Activated naive CD4-positive, alpha-beta T cell (primary cell): ENCODE measurements at places on chromosomes 5 and 9.

DNA sequence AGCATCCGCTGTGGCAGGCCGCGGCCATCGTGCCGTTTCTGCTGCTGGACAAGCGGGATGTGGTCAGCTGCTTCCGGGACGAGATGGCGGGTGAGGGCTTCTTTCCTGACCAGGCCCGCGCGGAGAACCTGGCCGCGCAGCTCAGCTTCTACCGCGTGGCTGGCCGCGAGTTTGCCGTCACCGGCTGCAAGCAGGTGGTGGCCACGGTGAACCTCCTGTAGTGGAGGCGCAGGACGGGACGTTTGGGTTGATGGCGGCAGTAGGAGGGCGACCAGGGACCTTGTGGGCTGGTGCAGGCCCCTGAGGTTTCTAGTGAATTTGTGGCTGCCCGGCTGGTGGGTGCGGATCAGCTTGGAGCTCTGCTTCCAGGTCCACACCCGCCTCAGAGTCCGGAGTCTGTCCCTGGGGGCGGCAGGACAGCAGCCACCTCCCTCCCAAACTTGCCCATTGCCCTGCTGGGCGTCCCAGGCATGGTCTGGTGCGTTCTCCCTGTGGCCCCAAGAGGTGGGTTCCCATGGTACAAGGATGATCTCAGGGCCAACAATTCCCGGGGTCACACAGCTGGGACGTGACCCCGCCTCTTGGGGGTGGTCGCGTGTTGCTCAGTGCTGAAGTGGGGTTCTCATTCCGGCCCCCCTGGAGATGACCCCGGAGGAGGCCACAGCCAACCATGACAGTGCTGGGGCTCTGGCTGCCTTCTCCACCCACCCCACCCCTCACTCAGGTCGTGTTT, 2.4 kb downstream of the TOR4A start:
- DNase-seq = no peak

GRCh38 chr5:5306696-5307095, 115.8 kb upstream of the ICE1 start:
- DNase-seq = no peak

GRCh38 chr9:99966716-99967115, 60.3 kb downstream of the STX17 start:
- DNase-seq = no peak

- DNase-seq = no peak
Observed at GRCh38 chr5:67012171-67012570, 184.4 kb downstream of the CD180 start.

- DNase-seq = no peak
Observed at GRCh38 chr9:95840074-95840473, 35.4 kb upstream of the ERCC6L2 start.

DNA sequence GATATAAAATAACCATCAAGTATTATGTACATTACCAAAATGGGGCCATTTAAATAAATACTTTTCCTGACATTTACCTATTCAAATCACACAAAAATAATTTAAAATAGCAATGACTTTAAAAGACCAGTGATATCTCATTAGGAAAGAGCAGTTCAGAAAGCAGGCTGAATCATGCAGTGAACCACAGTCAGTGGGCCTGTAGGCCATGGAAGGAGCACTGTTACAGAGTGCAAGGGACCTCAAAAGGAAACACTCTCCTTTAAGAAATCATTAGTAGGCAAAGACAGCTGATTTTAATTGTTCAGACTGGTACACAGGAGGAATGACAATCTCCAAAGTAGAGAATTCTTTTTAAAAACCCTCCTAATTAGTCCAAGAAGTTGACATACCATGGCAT, 283.5 kb upstream of the EFNA5 start:
- DNase-seq = no peak

GRCh38 chr5:1312993-1313833, 18.3 kb upstream of the TERT start:
- no peak for DNase-seq
